NCI-H774 (cell line): ENCODE measurements at places on chromosomes 1 and 21.

- DNase-seq = no peak
These were observed 44.2 kb downstream of the KAZN start for GRCh38 chr1:14642712-14643111.

DNA sequence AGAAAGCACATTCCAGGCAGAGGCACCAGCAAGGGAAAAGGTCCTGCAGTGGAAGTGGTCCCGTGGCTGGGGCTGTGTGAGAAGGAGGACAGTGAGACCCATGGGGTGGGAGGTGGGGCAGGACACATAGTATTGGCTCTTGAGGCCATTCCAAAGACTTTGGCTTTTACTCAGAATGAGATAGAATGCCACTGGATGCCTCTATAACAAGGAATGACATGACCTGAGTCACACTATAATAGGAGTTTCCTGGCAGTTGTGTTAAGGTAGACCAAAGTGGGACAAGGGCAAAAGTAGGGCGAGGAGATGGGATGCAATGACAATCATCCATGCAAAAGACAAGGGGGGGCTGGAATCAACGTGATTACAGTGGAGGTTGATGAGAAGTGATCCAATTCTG is 24.7 kb upstream of the LAMC2 start:
- no peak for DNase-seq

DNA sequence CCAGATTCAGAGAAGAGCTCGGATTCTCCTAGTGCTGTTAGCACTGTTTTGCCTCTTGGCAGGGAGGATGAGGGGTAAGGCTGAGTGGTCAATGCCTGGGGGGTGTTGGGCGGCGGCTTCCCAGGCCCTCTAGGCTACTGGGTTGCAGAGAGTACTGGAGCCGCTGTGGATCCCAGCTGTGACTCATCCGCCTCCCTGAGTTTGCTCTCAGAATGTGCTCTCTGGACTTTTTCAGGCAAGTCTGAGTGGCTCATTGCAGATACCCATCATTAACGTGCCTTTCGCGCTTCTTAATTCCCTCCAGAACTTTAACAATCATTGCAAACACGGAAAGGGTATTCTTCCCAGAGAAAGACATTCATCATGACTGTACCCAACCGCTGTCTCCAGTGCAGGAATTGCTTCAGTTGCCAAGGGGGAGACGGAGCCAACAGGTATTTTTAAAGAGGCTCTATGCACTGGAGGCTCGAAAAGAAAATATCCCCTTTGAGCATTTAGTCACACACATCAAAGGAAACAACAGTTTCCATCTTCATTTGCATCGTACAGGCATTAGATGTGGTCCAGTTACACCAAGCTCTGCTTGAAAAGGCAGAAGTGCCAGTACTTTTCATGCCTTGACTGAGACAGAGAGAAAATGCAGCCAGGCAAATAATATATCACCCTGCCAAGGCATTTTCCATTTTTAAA is 14.4 kb upstream of the CAMTA1 start:
- no peak for DNase-seq

GRCh38 chr1:233368106-233368788 is 40.7 kb downstream of the MAP3K21 start:
- no peak for DNase-seq

DNA sequence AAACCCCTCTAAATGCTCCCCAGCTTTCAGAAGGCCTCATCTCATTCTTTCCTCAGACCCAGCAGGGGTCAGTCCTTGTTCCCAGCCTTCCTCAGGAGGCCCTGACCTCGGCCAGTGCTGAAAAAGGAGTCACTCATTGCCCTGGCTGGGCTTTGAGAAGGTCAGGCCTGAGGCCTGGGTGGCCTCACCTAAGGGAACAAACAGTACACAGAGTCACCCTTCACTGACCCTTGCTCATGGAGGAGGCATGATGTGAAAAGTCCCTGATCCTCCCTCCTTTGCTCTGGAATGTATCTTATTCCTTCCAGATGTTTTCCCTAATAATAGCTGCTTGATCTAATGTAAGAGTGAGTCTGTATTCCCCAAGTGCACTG is 117.7 kb upstream of the SLC44A3 start:
- DNase-seq = no peak

DNA sequence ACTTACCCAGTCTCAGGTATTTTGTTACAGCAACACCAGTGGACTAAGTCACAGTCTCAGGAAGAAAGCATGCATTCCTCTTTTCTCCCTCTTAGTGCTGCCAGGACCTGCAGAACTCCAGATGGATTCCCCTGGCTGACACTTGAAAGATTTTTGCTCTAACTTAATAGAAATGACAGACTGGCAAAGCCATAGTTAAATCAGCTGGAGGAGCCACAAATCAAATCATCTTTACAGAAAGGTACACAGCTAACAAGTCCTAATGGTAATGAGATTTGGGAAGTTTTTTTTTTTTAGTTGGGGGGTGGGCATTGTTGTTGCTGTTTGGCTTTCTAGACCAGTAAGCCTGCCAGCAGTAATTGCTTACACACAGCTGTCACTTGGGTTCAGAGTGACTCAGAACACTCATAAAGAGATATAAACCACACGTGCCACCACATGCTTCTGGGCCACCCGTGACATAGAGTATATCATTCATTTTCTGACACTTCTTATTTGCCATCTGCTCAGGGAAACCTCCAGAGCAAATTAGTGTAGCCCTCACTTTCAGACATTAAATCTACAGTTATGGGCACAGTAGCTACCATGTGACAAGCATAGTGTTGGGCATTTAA is 72.4 kb downstream of the FH start:
- DNase-seq = no peak

- no peak for DNase-seq
These were observed 903.7 kb downstream of the ADGRL2 start for GRCh38 chr1:82704393-82704792.

DNA sequence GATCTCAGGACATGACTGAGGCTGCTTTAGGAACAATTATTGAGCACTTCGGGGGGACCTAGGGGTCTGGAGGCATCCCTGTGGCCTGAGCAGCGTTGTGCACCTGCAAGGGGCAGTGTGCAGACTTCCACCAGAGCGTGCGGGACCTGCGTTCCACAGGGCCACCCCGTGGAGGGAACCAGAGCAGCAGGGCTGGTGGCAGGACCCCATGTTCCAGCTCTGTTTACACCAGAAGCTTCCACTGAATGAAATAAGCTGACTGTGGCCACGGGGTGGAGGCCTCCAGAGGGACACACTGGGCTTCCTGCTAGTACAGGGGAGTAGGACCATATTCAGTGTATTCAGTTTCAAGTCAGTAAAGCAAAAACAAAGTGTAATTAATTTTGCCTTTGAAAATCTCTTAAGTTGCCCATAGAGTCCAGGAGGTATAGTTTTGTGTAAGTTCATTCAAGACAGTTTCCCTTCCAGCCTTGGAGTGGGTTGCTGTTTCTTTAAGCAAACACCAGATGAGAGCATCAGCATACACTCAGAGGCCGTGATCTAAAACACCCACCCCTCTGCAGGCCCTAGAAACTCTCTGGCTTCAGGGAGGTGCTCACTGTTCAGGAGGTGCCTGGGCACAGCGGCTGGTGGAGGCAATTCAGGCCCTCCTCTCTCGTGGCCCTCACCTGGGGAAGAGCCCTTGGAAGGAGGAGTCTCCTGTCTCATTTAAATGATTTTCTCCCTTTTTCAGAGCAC is 16.6 kb downstream of the SLC1A7 start:
- no peak for DNase-seq

DNA sequence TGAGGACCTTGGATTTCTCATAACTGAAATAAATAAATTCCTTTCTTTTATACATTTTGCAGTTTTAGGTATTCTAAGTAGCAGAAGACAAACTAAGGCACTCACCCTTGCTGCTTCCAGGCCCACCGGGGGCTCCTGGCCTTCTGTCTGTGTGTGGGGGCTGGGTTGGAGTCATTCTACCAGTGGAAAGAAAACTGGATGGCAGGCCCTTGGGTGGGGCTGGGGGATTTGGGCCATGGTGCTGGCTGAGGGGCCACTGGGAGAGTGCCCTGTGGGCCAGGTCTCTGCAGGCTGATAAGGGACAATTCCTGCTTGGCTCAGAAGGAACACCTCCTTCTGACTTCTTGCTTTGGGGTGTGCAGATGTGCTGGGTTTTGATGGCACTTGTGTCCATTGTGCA is 54.0 kb upstream of the CSF3R start:
- DNase-seq = no peak

DNA sequence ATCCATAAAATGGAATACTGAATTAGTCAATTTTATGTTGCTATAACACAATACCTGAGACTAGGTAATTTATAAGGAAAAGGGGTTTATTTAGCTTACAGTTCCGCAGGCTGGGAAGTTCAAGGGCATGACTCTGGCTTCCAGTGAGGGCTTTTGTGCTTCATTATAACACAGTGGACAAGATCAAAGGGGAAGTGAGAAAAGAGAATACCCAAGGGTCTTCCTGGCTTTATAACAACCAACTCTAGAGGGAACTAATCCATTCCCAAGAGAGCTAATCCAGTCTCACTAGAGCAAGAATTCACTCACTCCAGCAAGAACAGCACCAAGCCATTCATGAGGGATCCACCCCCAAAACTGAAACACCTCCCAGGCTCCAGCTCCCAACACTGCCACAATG is 3.1 kb downstream of the KIFAP3 start:
- no peak for DNase-seq

GRCh38 chr1:216119600-216119999 is 303.6 kb downstream of the USH2A start:
- no peak for DNase-seq

GRCh38 chr1:13794231-13795187 is 94.5 kb downstream of the PRDM2 start:
- DNase-seq = no peak

DNA sequence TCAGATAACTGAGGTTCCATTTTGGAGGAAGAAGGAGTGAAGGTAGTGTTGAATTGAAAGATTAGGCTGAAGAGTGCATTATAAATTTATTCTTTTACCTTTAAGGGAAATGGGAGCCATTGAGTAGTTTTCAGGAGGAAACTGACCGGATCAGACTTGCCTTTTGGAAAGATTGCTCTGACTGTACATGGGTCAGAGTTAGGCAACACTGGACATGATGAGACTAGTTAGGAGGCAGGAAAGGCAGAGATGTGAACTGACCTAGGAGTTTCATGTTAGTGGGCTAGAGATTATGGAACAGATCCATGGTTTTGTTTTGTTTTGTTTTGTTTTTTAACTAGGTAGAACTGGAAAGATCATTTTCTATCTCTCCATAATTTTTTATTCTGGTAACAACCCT is 78.2 kb downstream of the SNX7 start:
- no peak for DNase-seq

DNA sequence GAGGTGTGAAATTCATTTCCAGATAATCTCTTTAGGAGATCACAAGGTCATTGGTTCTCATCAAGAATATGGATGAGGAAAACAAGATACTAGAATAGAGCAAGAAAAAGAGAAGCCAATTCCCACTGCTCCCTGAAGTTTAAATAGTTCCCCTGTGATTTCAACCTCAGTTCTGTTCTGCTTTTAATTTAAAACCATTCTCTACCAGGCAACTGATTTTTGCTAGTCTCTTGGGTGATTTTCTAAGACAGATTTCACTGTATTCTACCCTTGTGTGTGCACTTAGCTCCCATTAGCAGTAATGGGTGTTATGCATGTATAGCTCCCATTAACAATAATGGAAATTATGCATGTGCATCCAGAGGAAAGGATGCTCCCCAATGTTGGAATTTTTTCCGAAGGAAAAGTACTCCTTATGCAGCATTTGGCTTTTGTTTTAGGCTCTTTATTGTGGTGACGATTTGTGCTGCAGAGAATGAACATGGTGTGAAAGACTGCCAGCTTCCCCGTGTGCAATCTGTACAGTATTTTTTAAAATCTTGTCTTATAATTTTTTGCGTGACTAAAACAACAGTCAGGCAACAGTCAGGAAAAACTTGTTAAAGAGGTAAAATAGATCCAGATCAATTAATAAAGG is 144.0 kb upstream of the ZRANB2 start:
- DNase-seq = no peak

DNA sequence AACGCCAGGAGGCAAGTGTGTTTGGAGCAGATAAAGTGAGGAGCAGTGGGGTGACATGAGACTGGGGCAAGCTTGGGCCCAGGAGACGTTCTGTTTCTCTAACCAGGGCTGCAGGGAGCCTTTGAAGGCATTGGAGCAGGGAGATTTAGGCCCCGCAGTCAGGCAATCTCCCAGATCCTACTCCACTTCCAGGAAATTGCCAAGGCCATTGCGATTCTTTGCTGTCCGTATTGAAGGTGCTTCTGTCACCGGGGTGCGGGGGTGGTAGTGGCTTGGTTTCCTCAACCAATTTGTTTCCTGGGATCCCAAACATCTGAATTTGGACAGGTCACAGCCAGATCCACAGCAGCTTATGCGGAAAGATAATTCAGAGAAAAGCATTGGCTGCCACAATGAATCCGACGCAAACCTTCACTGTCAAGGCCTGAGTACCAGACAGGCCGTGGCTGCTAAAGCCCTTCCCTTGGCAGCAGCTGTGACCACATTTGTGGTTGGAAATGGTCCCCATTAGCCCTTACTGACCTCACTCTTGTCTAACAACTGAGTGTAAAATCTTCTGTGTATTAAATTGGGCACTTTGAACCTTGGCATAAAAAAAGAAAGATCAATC is 385.6 kb downstream of the PTPRU start:
- DNase-seq = no peak

DNA sequence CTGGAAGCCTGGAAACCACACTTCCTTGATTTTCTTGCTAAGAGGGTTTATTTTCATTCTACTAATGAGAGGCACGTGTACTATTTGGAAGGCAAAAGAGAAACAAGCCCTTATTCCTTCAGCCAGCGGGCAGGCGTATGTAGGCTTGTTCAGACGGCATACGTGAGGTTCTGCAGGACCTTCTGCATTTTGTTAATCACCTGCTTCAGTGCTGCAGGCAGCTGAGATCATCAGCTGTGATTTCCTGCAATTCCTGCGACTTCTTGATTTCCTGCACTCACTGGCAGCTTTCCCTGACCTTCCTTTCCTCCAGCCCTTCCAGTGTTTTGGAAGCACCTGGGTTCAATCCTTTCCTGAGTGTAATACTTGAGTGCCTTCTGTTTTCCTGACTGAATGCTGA is 43.4 kb downstream of the TSNAX start:
- DNase-seq = no peak

- DNase-seq = no peak
These were observed 12.1 kb upstream of the SLC45A3 start for GRCh38 chr1:205692423-205692822.

GRCh38 chr1:223760833-223761232 is 48.5 kb downstream of the CAPN2 start:
- no peak for DNase-seq

- DNase-seq = no peak
These were observed 33.4 kb upstream of the PTPRC start for GRCh38 chr1:198605406-198605805.
